Vagina (tissue), 2 donors: ENCODE measurements at places on chromosomes 5 and 9.

GRCh38 chr5:149490599-149491485, 60.4 kb downstream of the CSNK1A1 start:
- no peak for DNase-seq

DNA sequence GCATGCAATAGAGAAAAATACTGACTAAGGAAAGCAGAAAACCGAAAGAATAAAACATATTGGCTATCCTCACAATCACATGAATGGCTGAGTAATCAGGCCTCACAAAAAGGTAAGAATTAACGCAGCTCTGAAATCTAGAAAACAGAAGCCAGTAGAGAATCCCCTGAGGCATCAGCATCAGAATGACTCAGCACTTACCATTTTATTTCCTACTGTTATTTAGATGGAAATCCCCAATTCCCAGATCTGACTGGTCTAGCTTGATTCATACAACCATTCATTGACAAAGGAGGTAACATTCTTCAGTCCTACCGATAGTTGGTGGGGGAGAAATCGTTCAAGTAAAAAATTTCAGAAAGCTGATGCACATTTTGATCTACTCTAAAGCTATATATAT, 1408.4 kb upstream of the WWC1 start:
- no peak for DNase-seq

GRCh38 chr9:76528642-76529190, 69.7 kb downstream of the GCNT1 start:
- DNase-seq, result no peak

GRCh38 chr5:6419340-6419852, 29.3 kb upstream of the UBE2QL1 start:
- DNase-seq, result peak; percentile 54

DNA sequence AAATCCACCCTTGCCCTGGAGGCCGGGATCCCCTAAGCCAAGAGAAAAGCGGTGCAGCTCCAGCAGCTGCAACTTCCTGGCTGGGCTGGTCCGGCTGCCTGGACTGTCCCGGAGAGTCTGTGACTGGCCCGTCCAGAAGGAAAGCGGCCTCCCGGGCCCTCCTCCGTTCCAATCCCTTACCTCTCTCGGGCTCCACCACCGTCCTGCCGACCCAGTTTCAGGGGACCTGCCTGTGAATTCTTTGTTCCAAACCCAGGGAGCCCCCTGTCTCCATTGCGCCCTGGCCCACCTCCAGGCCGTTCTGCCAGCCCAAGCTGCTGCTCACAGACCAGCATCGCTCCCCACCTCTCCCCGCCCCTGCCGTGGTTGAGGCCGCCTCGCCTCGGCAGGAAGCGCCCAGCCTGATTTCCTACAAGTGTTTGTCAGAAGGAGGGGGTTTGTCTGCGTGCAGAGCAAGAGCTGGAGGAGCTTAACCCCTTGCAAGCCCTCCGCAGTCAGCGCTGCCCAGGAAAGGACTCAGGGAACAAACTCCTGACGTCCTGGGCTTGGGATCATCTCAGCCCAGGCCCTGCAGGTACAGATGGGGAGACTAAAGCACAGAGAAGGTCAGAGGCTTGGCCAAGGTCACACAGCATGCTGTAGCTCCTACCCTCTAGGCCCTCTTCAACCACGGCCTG, at the start of gene AKNA:
Gene AKNA, minus strand, starts transcription at position 303 of the 677 bp plus-strand sequence. CDS start 6,649 bp downstream, outside the sequence.
- no peak for DNase-seq

DNA sequence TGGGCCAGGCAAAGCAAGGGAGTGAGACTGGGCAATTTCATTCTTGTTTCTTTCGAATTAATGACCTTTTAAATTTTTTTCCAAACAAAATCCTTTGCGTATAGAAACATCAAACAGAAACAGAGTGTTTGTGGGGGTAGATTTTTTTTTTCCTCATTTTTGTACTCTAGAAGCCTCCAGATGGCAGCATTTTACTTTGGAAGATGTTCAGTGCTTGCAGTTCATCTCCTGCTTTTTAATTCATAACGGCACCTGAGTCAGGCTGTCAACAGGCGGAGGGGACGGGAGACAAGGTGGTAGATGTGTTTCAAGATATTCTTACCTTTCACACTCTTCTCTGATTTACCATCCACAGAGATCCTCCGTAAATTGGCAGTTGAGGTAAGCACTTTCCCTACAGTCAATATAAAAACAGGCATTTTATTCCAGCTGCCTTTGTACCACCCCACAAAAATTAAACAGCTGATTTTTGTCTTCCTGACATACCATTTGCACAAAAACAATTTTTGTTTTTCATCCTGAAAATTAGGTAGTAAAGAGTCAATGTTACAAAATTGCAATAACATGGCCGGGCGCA, 99.5 kb upstream of the FBXL17 start:
- no peak for DNase-seq
